ENCODE measurements at places on chromosomes 16 and 17.

DNA sequence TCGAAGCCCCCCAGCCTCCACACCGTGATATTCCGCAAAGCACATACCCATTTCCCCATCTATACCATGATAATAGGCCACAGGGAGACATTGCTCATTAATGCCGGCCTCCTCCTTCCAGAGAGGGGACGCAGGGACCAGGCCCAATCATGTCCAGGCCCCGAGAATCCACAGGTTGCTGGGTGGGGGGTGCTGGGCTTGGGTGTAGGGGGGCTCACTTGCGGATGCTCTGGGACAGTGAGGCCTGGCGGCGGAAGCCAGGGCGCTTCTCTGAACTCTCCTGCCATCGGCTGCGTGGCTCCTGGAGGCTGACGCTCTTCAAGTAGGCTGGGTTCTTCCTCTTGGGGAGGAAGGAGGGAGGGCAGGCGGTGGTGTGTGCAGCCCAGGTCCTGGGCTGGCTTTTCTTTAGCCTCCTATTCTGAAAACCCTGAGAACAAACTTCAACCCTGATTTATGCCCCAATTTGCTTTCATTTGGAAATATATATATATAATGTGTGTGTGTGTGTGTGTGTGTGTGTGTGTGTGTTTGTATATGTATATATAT is 12.2 kb downstream of the AANAT start:
- no peak overlapping the region for H3K27ac ChIP-seq
- DNase-seq: no peak
- H3K36me3 ChIP-seq: no peaks in the 10 kb centered on the region
- H3K4me1 ChIP-seq: peaks cover 4% of the 10 kb centered on the region

DNA sequence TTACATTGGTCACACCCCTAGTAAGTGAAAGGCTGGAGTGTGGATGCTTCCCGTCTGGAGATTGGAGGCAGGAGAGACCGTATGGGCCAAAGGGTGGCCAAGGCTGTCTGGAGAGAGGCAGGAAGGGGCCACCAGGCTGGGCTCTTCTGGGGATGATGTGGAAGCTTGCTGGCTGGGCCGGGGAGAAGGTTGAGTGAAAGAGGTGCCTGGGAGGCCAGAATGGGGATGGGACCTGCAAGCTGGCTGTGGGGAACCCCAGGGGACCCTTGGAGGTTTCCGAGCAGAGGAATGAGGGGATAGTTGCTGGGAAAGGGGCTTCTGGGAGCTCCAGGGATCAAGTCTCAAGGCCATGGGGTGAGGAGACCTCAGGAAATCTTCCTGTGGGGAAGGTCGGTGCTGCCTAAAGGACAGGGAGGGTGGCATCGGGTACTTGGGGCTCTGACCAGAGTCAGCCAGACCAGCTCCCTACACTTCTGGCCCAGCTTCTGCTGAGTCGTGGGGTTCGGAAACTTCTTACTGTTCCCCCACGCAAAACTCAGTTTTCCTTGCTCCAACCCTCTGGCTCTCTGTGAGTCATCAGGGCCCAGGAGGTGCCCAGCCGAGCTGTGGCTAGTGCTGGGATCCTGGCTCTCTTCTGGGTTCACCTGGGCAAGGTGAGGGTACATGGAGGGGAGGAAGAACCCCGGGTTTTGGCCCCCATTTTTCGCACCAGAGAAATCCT is 3.1 kb downstream of the MRC2 start:
- DNase-seq: peak; percentile 49
- no peak overlapping the region for H3K27ac ChIP-seq
- H3K4me1 ChIP-seq: peaks cover 49% of the 10 kb centered on the region
- H3K4me3 ChIP-seq: peak overlapping the region; percentile 89
- H3K27me3 ChIP-seq: no peaks in the 10 kb centered on the region

DNA sequence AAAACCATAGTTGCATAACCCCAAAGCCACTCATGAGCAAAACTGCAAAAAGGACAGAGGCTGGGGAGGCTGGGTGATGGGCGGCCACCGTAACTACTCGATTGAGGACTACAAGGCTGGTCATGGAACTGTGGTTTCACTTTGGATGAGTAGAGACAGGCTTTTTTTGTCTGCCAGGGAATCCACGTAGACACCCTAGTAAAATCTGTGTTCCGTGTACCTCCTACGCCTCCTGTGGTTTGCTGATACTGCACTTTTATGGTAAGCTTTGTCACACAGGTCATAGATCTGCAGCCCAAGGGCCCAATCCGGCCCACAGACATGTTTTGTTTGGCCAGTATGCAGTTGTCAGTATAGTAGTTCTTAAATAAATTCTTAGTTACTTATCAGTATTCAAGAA is 2.2 kb upstream of the TLCD3B start:
- H3K27ac ChIP-seq: no peak overlapping the region
- H3K4me1 ChIP-seq: peaks cover 10% of the 10 kb centered on the region
- no peak for DNase-seq
- no peaks in the 10 kb centered on the region for H3K36me3 ChIP-seq
- H3K4me3 ChIP-seq: no peak overlapping the region

- H3K36me3 ChIP-seq: no peaks in the 10 kb centered on the region
- DNase-seq: no peak
- no peak overlapping the region for H3K27ac ChIP-seq
- no peak overlapping the region for H3K4me3 ChIP-seq
- peaks cover 49% of the 10 kb centered on the region for H3K27me3 ChIP-seq
- peaks cover 14% of the 10 kb centered on the region for H3K4me1 ChIP-seq
Measured at GRCh38 chr17:66960613-66961012, 3.9 kb upstream of the CACNG4 start.

Measured in mesenchymal stem cell (in vitro differentiated cells and primary cell).